ENCODE measurements at places on chromosomes 4 and X.

DNA sequence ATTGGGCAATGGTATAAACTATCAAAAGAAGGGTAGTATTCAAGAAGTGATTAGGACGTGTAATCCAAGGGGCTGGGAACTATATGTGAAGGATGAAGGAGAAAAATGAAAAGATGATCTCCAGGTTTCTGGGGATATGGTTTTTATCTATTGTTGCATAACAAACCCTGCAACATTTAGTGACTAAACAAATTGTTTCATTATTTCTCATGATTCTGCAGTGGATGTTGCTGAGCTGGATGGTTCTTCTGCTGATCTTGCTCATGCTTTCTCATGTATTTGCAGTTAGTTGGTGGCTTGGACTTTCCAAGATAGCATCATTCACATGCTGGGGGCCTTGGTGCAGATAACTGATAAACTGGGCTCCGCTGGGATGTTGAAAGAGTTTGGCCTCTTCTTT is 29.1 kb downstream of the PHOX2B start:
- no peak for DNase-seq

DNA sequence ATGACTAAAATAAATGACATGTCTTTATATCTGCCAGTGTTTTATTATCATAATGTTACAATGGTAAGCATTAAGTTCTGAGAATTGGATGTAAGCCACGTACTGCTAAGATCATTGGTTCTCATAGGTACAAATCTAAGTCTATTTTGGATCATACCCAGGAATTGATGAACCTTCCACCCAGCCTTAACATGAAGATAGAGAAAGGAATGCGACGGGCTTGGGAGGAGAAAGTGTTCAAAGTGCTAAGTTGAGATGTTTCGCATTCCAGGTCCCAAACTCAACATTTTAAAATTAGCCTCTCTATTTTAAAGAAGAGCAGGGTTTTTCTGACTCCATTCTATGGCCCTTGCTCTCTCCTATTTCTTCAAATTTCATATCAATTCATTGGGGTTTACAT is 54.9 kb upstream of the FRAS1 start:
- DNase-seq: no peak

- DNase-seq: no peak
These were observed 689 bp downstream of the SSR4 start for GRCh38 chrX:153794897-153795816.

- DNase-seq: no peak
These were observed 221.6 kb downstream of the AFAP1 start for GRCh38 chr4:7717946-7718490.

DNA sequence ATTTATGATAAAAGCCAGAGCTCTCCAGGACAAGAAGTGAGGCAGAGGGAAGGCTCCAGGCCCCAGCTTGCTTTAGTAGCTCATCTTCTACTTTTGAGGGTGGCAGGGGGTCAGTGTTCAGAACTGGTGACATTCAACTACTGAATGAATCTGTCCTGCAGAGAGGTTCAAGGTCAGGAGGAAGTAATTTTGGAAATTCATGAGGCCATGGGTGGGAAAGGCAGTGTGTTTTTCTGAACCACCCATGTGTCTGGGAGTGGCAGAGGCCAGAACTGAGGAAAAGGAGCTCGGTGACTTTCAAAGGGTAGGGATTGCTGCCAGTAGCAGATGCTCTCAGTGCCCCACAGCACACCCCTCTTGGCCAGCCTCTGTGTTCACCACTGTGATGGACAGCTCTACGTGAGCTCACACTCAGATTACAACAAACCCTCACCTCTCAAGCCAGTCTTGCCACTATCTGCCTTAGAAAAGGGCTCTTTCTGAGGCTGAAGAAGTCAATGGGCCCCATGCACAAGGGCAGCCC is 571.2 kb downstream of the RAB28 start:
- no peak for DNase-seq

- no peak for DNase-seq
These were observed 79.0 kb downstream of the KLHL8 start for GRCh38 chr4:87141428-87141827.

- no peak for DNase-seq
These were observed 858.8 kb upstream of the FRG1 start for GRCh38 chr4:189081826-189082225.

DNA sequence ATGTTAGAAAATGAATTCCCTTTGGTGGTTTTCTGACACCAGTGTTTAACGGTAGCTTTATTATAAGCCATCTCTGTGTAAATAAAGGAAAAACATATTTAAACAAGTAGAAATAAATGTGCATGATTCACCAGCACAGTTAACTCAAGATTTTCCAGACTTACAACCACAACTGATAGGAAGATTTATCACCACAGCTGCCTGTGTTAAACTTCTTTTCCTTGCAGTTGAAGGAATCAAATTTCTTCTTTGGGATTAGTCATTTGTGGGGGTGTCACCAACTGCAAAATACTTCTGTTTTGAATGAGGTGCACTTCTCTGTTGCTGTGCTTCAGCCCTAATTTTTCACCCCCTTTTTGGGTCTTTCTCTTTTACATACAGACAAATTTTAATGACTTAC is 128.1 kb upstream of the STK26 start:
- DNase-seq: no peak

GRCh38 chr4:24794916-24795665 is at the start of gene SOD3:
TSS of gene SOD3 (plus strand) at chr4:24795573. CDS start at chr4:24799522, 3,949 bp downstream.
- no peak for DNase-seq

DNA sequence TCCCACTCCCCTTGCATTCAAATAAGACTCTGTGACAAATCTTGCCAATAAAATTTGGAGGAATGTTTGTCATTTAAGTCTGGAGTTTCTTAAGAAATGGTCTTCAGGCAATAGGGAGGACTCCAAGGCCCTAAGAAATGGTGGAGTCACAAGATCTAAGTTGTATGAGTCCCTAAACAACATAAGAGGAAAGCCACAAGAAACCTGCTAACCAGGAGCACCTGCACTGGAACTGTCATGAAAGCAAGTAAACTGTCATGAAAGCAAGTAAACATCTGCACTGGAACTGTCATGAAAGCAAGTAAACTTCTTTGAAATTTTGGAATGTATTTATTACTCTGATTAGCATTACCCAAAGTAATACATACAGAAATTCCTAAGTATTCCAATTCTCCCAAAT is 3.5 kb downstream of the CNOT6L start:
- DNase-seq: no peak
